HFFc6 (cell line): ENCODE measurements at places on chromosomes 5 and 9. TPM values are rescaled to one million over a fixed set of nuclear protein-coding genes. Genes with fewer than 3 reads are reported as not detected.

GRCh38 chr5:5687113-5687512 lies 264.6 kb downstream of the ICE1 start:
- DNase-seq, result no peak

- no peak for DNase-seq
Observed at GRCh38 chr5:77208507-77209163, 1.8 kb upstream of the PDE8B start.

IRGM gene
- total RNA-seq, result not detected in 2 replicates

SARDH gene
- total RNA-seq, result 0.40 to 5.1 TPM (median 0.42 TPM) in 3 replicates

CCDC183 gene
- total RNA-seq, result 0.26 to 0.63 TPM (median 0.44 TPM) in 3 replicates

TRPM6 gene
- not detected in 3 replicates for total RNA-seq

CDC20B gene
- total RNA-seq, result 0.20 TPM in 1 of 2 replicates, not detected in the other

DNA sequence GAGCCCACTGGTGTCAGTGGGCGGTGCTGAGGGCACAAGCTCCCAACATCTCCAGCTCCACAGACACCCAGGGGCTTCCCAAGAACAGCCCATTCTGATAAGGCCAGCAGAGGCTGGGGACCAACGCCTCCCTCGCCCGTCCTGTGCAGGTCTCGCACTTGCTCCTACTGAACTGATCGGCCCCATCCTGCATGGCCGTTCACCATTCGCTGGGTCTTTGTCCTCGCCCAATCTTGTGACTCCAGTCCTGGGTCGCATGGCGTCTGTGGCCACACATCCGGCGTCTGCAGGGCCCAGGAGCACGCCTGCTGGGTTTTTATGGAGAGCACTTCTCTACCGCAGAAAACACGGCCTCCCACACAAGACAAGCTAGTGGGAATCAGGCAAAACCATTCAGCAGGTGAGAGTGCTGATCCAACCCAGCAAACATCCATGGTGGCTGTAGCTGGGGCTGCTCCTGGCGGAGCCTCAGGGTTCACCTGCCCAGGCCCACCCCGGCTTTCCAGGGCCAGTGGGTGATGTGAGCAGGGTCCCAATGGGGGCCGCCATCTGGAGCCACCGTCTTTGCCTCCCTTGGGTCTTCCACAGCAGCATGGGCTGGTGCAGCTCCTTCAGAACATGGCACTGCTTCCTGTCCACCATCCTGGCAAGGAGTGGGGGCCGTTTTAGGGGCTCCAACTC lies 7.4 kb downstream of the LRRC14B start:
- DNase-seq, result no peak

IDNK gene
- 5.1 to 6.7 TPM (median 5.4 TPM) in 3 replicates for total RNA-seq

DNA sequence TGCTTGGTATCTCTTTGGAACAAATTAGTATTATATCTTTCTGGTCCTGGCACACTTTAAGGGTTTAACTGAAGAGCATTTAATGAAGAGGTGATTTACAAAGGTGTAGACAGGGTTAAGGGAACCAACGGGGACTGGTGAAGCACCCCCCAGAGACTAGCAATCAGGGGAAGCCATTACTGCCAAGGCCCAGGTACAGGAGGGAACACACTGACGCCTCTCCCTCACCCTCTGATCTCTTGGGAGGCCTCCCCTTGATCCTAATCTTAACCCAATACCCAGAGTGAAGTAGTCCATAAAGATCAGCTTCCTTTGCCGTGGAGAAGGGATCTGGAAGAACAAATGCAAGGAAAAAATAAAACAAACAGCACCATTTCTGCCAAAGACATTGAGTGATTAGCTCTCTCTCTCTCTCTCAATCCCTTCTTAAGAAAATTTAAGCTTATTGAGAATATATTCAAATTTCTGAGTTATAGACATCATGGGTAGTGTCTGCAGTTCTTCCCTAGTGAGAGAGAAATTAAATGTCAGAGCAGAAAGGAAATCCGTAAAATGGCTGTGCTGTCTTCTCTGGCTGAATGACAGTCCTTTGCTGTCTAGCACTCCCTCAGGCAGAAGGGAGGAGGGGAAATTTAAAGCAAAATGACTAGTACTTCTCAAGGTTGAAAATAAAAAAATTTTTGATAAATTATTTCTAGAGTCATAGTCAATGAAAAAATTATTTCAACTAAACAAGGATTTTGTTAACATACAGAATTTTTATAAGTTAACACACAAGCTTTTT lies 20.0 kb downstream of the F2R start:
- no peak for DNase-seq

DNA sequence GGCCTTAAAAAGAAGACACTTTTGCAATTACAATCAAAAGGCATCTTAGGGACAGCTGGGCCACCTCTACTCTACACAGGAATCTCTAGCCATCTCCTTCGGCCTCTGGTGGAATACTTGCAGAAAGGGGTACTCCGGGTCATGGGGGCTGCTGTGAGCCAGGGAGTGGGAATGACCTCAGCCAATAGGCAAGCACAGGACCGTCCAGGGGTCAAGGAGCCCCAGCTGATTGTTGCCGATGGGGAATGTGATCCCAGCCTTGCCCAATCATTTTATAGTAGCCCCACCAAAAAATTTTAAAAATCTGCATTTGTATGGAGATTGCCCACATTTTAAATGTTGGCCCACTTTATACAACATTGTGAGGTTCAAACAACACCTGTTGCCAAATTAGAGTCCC lies 16.9 kb upstream of the SLC36A3 start:
- no peak for DNase-seq

DNA sequence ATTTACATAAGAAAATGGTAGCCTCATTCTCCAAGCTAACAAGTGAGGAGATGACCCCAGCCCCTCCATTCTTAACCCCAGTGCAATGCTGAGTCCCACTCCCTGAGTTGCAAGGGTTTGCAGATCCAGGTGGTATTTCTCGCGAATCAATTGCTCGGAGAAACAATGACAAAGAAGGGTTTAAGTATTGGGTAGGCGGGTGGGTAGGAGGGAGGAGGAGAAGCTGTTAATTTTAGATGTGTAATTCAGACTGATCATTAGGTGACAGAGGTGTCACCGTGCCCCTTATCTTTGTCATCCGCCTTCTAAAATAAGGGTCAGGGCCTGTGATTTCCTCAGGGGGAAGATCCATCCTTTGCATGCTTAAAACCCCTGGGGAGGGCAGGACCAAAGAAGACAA lies 17.0 kb upstream of the SH3RF2 start:
- no peak for DNase-seq

DNA sequence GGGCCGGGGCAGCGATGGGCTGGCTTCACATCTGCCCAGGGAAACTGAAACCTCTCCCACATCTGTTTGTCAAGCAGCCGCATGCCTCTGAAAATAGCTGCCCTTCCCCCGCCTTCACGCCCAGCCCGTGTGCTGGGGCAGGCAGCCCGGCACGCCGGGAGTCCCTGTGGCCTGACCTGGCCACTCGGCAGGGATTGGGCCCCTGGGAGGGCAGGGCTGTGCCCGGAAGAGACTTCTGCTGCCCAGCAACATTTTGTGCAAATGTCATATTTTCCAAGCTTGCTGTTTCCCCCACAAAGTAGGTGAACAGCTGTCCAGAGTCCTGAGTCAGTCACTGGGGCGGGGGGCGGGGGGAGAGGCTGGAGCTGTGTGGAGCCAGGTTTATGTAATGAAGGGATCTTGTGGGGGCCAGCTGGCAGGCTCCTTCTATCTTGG lies 8.2 kb downstream of the COL27A1 start:
- peak; percentile 39 for DNase-seq

EMB gene
- total RNA-seq, result not detected in 3 replicates

DNA sequence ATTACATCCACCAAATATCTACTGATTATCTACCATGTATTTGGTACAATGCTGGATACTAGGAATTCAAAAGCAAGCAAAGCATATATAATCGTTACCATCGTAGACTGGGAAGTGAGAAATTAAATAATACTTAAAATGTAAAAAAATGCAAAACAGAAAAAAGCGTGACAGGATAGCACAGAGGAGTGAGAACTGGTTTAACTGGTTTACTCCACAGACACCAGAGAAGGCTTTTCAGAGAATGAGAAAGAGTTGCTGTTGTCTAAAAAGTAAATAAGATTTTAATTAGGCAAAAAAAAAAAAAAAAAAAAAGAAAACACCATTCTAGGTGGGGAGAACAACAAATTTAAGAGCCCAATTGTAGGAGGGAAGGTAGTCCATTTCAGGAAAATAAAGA lies 657.9 kb upstream of the ST8SIA4 start:
- no peak for DNase-seq

GRCh38 chr9:91427873-91428272 lies 4.2 kb upstream of the NFIL3 start:
- peak; percentile 41 for DNase-seq

GRCh38 chr5:56175021-56175420 lies 58.1 kb downstream of the ANKRD55 start:
- no peak for DNase-seq

TEK gene
- 1.9 to 10.0 TPM (median 3.9 TPM) in 3 replicates for total RNA-seq

- DNase-seq, result no peak
Observed at GRCh38 chr5:126883564-126884245, 106.8 kb downstream of the LMNB1 start.

- DNase-seq, result no peak
Observed at GRCh38 chr5:157216391-157217142, 35.9 kb downstream of the ITK start.
